Activated CD4-positive, alpha-beta T cell treated with anti-CD3 and anti-CD28 coated beads, Interleukin-10, Interleukin-2, amounts not matched to agents 100 ng/mL and 50 ng/mL, durations not matched to agents 16 hours and 8 hours (primary cell): ENCODE measurements at places on chromosomes 6 and 20.

GRCh38 chr6:28651161-28651560 lies 125.5 kb downstream of the GPX5 start:
- DNase-seq = no peak

DNA sequence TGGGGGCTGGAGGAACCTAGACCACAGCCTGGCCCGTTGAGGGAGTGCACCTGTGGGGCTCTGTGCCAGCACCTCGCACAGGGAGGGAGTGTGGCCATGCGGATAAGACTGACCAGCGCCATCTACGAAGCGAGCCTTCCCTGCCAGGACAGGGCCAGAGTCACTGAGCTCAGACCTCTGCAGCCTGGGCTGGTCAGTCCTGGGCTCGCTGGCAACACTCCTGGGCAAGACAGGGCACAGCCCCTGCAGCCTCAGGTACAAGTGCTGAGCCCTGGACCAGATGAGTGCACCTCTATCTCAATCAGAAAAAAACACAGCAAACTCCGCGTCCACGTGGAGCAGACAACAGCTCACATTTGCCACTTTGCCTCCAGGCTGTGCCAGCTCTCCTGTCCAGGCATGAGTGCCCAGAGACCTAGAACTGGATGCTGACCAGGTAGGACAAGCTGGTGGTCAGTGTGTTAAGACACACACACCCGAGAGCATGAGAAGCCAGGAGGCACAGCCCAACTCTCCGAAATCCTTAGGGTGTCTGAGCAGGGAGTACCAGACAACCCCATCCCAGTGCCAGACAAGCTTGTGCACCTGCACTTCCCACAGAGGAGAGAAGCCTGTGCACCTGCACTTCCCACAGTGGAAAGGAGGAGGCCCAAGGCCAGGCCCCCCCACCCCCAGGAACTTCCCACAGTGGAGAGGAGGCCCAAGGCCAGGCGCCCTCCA lies 4.9 kb downstream of the ARFRP1 start:
- DNase-seq = no peak

DNA sequence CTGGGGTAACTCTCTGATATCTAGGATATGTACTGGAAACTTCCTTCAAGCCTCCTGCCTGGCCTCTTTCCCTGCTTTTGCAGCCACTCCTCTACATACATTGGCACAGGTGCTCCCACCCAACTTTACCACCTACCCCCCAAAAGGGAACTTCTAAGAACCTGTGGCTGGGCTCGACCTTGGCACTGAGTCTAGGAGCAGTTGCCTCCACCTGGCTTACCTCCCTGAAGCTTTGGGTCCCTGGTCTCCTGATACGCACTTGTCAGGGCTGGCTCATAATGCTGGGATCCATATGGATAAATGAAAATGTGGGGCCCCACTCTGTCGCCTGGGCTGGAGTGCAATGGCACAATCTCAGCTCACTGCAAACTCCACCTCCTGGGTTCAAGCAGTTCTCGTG lies 56.2 kb downstream of the SSR1 start:
- DNase-seq = no peak

DNA sequence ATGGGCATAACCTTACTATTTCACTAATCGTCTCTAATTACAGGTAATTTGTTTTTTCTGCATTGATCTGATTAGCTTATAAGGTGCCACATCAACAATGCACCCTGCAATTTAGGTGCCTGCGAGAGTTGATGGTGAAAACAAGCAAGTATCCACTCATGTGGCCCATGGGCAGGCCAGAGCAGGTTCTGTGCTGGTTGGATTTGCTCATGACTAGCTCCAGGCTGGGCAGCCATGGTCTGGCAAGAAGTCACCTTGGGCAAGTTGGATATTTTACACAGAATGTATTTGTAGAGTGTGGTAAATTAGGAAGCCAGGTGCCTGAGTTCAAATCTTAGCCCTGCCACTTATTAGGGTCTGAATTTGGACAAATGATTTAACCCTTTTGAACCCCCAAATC lies 25.3 kb downstream of the RAB44 start:
- no peak for DNase-seq

- DNase-seq = no peak
These were observed 73.4 kb upstream of the HMGCLL1 start for GRCh38 chr6:55652429-55652828.

GRCh38 chr6:159122453-159122852 lies 46.7 kb upstream of the FNDC1 start:
- DNase-seq = no peak

DNA sequence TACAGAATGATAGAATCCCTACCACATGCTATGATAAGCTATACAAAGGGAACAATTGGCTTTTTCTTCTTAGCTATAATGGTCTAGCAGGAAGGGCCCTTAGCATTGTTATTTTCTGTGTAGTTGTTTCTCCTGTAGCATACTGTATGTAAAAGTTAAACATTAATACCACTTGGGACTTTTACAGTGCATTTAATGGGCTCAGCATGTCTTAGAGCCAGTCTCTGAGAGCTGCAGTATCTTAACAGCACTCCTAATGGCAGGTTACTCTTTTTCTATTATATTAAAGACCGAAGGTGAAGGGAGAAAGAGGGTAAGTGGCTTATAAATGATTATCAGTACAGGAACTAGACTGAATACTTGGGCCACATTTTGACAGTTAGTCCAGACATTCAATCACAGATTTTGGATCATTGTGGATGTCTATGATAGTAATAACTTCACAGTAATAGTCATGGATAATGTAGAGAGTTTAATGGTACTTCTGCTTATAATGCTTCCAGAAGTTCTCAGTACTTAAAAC lies 290.7 kb downstream of the PHF3 start:
- DNase-seq = no peak
